ENCODE measurements at places on chromosomes 5 and 9. TPM values are rescaled to one million over a fixed set of nuclear protein-coding genes. Genes with fewer than 3 reads are reported as not detected.
A peak's percentile ranks its signal among the peaks of the same experiment; 100 is the strongest.

GRCh38 chr5:178413988-178414387, 176.2 kb downstream of the COL23A1 start:
- H3K4me1 ChIP-seq: no peaks in the 10 kb centered on the region
- H3K27ac ChIP-seq: no peak overlapping the region
- no peak for DNase-seq
- H3K36me3 ChIP-seq: no peaks in the 10 kb centered on the region

- H3K27me3 ChIP-seq: no peaks in the 10 kb centered on the region
- H3K27ac ChIP-seq: no peak overlapping the region
- DNase-seq: no peak
- H3K4me1 ChIP-seq: peaks cover 21% of the 10 kb centered on the region
- H3K4me3 ChIP-seq: no peak overlapping the region
These were observed 45.4 kb downstream of the ENTREP1 start for GRCh38 chr9:69370430-69370829.

DNA sequence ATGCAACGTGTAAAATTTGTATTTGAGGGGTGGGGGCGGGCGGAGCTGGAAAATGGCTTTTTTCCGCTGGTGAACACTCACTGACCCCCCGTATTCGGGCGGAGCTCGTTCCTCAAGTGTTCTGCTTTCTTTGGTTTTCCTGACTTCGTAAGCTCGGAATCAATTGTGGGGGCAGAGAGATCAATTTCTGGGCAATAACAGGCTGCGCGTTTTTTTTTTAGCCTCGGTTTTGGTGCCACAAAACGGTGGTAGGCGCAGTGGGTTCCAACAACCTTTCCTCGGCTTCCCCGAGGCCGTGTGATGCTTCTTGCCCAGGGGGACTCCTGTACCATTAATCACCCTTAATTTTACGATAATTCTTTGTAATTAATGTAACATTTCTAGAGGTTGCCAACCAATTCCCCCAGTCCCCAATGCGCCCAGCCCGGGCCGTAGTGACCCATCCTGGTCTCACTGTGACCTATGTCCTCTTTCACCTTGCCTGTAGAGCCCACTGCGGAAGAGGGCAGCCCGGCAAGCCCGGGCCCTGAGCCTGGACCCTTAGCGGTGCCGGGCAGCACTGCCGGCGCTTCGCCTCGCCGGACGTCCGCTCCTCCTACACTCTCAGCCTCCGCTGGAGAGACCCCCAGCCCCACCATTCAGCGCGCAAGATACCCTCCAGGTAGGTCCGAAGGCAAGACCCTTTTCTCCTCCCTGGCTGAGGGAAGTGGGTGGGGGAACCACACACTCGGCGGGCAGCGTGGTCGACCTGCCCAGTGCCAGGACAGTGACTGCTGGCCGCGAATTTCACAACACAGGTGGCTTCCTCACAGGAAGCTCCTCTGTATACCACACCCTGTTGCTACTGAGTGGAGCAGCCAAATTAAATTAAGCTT, 3.7 kb downstream of the NR4A3 start:
- DNase-seq: peak; percentile 50
- H3K27ac ChIP-seq: no peak overlapping the region
- peaks cover 15% of the 10 kb centered on the region for H3K36me3 ChIP-seq
- peaks cover 37% of the 10 kb centered on the region for H3K4me1 ChIP-seq

GRCh38 chr5:308672-309271, 12.7 kb upstream of the AHRR start:
- H3K27ac ChIP-seq: no peak overlapping the region
- no peaks in the 10 kb centered on the region for H3K27me3 ChIP-seq
- H3K4me1 ChIP-seq: peaks cover 20% of the 10 kb centered on the region
- H3K36me3 ChIP-seq: peaks cover 52% of the 10 kb centered on the region
- no peak for DNase-seq

DNA sequence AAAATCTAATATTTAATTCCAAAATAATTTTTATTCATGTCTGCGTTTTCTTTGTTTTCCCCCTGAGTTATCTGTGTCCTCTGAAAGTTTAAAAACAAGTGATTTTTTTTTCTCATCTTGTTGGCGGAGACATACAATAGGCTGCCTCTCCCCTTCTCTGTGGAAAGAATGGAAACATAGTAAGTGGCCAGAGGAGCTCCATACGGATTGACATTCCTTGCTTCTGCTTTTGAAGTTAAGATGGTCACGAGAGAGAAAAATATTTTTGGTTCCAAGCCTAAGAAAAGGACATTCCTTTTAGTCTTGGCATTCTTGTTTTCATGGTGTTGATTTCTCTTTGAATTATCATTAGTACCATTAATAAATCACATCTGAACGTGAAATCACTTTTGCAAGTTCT, 28.3 kb downstream of the ZNF462 start:
- H3K27ac ChIP-seq: no peak overlapping the region
- H3K27me3 ChIP-seq: no peaks in the 10 kb centered on the region
- no peak for DNase-seq
- H3K4me3 ChIP-seq: no peak overlapping the region
- no peaks in the 10 kb centered on the region for H3K36me3 ChIP-seq

DNA sequence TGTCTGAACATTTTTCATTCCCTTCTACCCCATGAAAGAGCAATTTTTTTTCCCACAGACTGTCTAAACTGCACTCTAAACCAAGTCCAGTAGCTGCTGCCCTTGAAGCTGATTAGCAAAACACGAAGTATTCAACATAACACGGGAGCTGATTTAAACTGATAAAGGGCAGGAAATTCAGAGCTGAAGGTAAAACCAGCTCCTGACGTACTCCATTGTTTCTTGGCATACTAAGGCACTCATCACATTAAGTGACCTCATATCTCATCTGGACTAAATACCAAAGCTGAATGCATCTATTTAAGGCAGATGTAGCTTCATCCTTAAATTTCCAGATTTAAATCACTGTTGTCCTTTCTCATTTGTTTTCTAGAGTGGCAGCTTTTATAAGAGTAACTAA, 12.0 kb downstream of the GDF9 start:
- no peak for DNase-seq
- H3K4me1 ChIP-seq: no peaks in the 10 kb centered on the region
- no peak overlapping the region for H3K4me3 ChIP-seq
- H3K27ac ChIP-seq: no peak overlapping the region

DNA sequence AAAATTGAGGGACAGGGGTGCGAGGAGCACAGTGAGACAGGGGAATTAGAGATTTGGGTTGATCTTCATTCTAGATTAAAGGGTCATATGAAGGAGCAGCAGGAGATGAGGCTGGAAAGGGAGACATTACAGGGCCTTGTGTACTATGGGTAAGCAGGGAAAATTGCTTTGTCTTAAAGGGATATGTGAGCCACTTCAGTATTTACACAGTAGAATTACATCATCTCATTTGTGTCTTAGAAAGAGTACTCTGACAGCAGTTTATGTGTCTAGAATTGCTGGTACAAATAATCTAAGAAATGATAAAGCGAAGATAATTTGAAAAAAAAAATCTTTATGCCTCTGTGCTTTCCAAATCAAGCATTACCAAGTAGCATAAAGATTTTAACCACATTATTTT, 287.0 kb upstream of the ARRDC3 start:
- DNase-seq: no peak
- H3K4me3 ChIP-seq: no peak overlapping the region
- no peaks in the 10 kb centered on the region for H3K36me3 ChIP-seq
- no peaks in the 10 kb centered on the region for H3K27me3 ChIP-seq
- no peak overlapping the region for H3K27ac ChIP-seq
- no peaks in the 10 kb centered on the region for H3K4me1 ChIP-seq

DNA sequence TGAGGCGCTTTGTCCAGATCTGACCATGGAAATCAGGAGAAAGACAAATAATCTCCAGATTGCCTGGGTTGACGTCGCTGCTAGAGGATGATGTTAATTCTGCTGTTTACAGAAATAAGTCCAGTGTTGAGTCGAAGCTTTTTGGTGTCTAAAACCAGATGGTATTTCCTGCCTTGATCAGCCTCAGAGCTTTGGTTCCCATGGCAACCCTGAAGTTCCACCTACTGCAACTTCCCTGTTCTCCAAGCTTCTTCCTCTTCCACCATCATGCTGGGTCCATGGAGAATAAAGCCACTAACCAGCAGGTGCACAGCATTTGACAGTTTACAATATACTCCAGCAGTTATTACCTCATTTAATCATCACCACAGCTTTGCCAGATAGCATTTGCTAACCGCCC, 18.0 kb upstream of the GABBR2 start:
- no peaks in the 10 kb centered on the region for H3K4me1 ChIP-seq
- peaks cover 39% of the 10 kb centered on the region for H3K27me3 ChIP-seq
- no peaks in the 10 kb centered on the region for H3K36me3 ChIP-seq
- H3K4me3 ChIP-seq: no peak overlapping the region
- DNase-seq: no peak

Gene DNAJC25
- total RNA-seq: 8.8 TPM

GRCh38 chr5:65017636-65018035, 248.9 kb downstream of the CWC27 start:
- no peak overlapping the region for H3K4me3 ChIP-seq
- no peak overlapping the region for H3K27ac ChIP-seq
- peaks cover 10% of the 10 kb centered on the region for H3K4me1 ChIP-seq

- H3K27me3 ChIP-seq: no peaks in the 10 kb centered on the region
- no peak overlapping the region for H3K27ac ChIP-seq
- no peak for DNase-seq
These were observed 157.3 kb downstream of the SPOCK1 start for GRCh38 chr5:137341831-137342230.

GRCh38 chr5:133259199-133259997, 207.6 kb downstream of the HSPA4 start:
- H3K27me3 ChIP-seq: no peaks in the 10 kb centered on the region
- H3K4me1 ChIP-seq: no peaks in the 10 kb centered on the region
- H3K27ac ChIP-seq: no peak overlapping the region
- no peaks in the 10 kb centered on the region for H3K36me3 ChIP-seq
- H3K4me3 ChIP-seq: no peak overlapping the region

DNA sequence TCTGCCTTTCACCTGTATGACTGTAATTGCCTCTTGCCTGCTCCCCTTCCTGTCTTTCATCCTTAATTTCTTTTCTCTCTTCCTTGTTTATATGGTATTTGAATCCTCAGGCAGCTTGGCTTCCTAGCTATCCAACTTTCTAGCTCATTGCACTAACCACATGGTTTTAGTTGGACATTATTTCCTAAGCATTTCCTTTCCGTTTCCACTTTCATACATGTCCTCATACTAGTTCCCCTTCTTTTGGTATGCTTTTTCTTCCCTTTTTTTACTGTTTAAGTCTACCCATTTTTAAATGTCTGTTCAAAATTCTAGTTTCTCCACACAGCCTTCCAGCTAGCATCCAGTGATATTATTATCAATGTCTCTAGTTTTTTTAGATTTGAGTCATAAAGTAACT, 6.6 kb downstream of the CWC27 start:
- H3K36me3 ChIP-seq: peaks cover 11% of the 10 kb centered on the region
- no peak overlapping the region for H3K4me3 ChIP-seq
- peaks cover 7% of the 10 kb centered on the region for H3K4me1 ChIP-seq
- H3K27ac ChIP-seq: no peak overlapping the region

- H3K4me3 ChIP-seq: no peak overlapping the region
- DNase-seq: no peak
- H3K36me3 ChIP-seq: no peaks in the 10 kb centered on the region
- no peak overlapping the region for H3K27ac ChIP-seq
- no peaks in the 10 kb centered on the region for H3K27me3 ChIP-seq
These were observed 13.1 kb upstream of the IFNA14 start for GRCh38 chr9:21252721-21253547.

- H3K36me3 ChIP-seq: no peaks in the 10 kb centered on the region
- no peaks in the 10 kb centered on the region for H3K27me3 ChIP-seq
- peak overlapping the region; percentile 66 for H3K4me3 ChIP-seq
These were observed 584 bp upstream of the PIP5K1B start for GRCh38 chr9:68704498-68704813.

DNA sequence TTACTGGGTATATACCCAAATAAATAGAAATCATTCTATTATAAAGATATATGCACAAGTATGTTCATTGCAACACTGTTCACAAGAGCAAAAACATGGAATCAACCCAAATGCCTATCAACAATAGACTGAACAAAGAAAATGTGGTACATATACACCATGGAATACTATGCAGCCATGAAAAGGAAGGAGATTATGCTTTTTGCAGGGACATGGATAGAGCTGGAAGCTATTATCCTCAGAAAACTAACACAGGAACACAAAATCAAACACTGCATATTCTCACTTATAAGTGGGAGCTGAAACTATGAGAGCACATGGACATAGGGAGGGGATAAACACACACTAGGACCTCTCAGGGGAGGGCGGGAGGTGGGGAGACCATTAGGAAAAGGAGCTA, 298.4 kb upstream of the CDH9 start:
- no peak overlapping the region for H3K27ac ChIP-seq
- H3K27me3 ChIP-seq: no peaks in the 10 kb centered on the region
- DNase-seq: no peak
- H3K4me1 ChIP-seq: no peaks in the 10 kb centered on the region
